Sigmoid colon (tissue), 7 donors: ENCODE measurements at places on chromosomes 5 and 9. TPM values are rescaled to one million over a fixed set of nuclear protein-coding genes. Genes with fewer than 3 reads are reported as not detected.

Gene HTR1A
- not detected for polyA plus RNA-seq

Gene LCN9
- polyA plus RNA-seq, result not detected

Gene S1PR3
- 0.23 TPM for polyA plus RNA-seq

Gene NMUR2
- polyA plus RNA-seq, result not detected

Gene IFNB1
- polyA plus RNA-seq, result not detected

Gene WDR38
- not detected for polyA plus RNA-seq

Gene SOHLH1
- polyA plus RNA-seq, result not detected

Gene PCDH12
- polyA plus RNA-seq, result 0.23 TPM

Gene SLC6A18
- not detected for polyA plus RNA-seq

Gene BARHL1
- polyA plus RNA-seq, result not detected

Gene FGD3
- polyA plus RNA-seq, result 18.0 TPM

Gene FBP1
- 39.6 TPM for polyA plus RNA-seq

Gene FBXO38
- polyA plus RNA-seq, result 17.4 TPM

Gene ZNF366
- polyA plus RNA-seq, result 0.46 TPM

Gene CTSV
- polyA plus RNA-seq, result 2.5 TPM
